Left renal cortex interstitium (tissue), 4 donors: ENCODE measurements at places on chromosomes 16 and 17.
A peak's percentile ranks its signal among the peaks of the same experiment; 100 is the strongest.

- DNase-seq, result peak; percentile 17
These were observed 51.7 kb downstream of the GAN start for GRCh38 chr16:81366316-81366932.

- no peak for DNase-seq
These were observed 761 bp downstream of the GAN start for GRCh38 chr16:81315271-81316175.

DNA sequence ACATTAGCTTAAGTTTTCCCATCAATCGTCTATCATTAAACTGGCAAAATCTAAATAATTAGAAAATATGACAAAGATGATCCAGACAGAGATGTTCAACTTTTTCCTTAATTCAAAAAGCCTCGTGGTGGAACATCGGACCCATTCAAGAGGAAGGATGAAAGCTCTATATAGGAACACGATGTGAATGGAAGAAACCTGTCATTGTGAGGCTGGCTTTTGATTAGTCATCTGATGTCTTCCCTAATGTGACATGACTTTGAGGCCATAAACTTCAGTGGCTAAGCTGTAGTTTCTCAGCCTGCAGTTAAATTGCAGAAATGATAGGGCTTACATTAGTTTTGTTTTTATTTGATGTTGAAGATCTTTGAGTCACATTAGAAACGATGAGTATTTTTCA lies 1.0 kb downstream of the AMZ2 start:
- DNase-seq, result no peak

GRCh38 chr17:8956465-8956902 lies 9.0 kb downstream of the PIK3R5 start:
- DNase-seq, result no peak
